ENCODE measurements at places on chromosomes 6 and 20. TPM values are rescaled to one million over a fixed set of nuclear protein-coding genes. Genes with fewer than 3 reads are reported as not detected.

RBM24 gene
- 5.4 TPM for total RNA-seq

LYRM2 gene
- 5.6 TPM for total RNA-seq

- no peak for DNase-seq
These were observed 42.1 kb upstream of the HLA-E start for GRCh38 chr6:30447237-30447636.

SLC22A2 gene
- not detected for total RNA-seq

SUMO4 gene
- not detected for total RNA-seq

DNA sequence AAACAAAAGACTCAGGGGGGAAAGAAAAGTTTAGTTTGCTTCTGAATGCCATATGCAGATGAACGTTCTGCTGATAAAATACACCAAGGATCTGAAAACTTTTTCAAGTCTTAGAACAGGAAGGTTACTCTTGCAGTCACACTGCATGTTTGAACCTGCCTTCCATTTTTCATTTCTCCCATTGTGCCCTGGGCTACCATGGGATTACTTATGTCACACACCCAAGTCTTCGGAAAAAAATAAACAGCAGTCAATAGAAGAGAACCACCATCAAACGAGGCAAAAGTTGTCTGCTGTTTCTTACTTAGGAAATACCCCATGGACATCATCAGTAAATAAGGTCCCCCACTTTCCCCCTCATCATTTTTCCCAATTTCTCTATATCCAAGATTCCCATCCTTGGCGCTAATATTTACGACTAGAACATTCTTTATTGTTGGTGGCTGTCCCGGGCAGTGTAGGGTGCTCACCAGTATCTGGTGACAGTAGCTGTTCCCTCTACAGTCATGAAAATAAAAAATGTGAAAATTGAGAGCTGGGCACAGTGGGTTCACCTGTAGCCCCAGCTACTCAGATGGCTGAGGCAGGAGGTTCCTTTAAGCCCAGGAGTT is 202.5 kb downstream of the BCAS1 start:
- no peak for DNase-seq

AHI1 gene
- total RNA-seq, result 5.4 TPM

SEMG1 gene
- not detected for total RNA-seq

DNA sequence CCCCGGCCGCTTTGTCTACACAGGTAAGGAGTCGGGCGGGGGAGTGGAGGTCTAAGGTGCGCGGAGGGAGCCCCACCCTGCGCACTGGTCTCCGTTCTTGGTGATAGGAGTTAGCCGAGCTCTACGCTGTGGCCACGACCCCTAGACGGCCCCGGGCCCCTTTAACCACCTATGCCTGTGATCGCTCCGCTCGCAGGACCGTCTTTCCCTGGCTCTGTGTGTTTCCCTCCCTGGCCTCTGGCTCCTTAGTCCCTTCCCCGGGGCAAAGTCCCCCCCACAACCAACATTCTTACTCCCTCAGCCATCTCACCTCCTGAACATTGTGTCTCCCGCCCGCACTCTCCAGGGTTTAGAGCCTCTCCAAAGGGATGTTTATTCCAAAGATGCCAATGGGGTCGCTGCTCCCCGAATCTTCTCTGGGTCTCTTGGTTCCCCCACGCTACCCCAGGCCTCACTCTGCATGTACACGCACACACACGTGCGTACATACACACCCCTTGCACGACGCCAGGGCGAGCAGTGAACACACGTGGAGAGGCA is 50.4 kb downstream of the CPXM1 start:
- DNase-seq, result no peak

DNA sequence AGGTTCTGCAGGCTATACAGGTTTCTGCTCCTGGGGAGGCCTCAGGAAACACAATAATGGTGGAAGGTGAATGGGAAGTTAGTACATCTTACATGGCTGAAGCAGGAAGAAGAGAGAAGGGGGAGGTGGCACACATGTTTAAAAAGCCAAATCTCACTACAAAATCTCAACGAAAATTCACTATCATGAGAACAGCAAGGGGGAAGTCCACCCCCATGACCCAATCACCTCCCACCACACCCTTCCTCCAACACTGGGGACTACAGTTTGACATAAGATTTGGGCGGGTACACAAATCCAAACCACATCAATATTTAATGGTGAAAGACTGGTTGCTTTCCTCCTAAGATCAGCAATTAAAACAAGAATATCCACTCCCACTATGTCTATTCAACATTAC is 13.8 kb upstream of the POLR1H start:
- no peak for DNase-seq

TRIM40 gene
- total RNA-seq, result not detected

- no peak for DNase-seq
These were observed 31.9 kb downstream of the SERPINB6 start for GRCh38 chr6:2939315-2940009.

FLRT3 gene
- not detected for total RNA-seq

HLA-DRA gene
- 220 TPM for total RNA-seq

- DNase-seq, result no peak
These were observed 25.9 kb upstream of the FOXQ1 start for GRCh38 chr6:1285956-1286355.

GLP1R gene
- total RNA-seq, result not detected

DNA sequence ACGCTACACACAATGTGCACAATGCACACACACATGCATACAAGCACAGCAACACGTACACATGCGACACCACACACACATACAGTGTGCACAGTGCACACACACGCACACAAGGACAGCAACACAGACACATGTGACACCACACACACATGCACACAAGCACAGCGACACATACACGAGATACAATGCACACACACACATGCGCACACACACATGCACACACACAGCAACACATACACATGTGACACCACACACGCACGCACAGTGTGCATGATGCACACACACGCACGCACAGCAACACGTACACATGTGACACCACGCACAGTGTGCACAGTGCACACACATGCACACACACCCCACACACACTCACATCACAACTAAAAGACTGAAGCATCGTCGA is 327.3 kb downstream of the THBS2 start:
- no peak for DNase-seq

SNX21 gene
- 182 TPM for total RNA-seq

DNA sequence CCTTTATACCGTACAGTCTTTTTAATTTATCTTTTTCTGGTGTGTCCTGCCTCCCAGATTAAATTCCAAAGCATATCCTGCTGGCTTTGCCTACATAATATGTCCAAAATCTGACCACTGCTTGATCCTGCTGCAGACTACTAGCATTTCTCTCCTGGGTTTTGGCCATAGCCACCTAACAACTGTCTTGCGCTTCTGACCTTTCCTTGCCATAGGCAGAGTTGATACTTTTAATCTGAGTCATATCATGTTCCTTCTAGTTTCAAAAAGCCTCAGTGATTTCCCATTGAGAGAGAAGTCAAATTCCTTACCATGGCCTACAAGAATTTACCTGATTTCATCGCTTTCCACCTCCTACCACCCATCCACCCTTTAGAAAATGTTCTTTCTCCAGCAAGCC is 104.8 kb downstream of the BCKDHB start:
- no peak for DNase-seq

- no peak for DNase-seq
These were observed 336.2 kb downstream of the FOXA2 start for GRCh38 chr20:22248051-22248667.

JPH2 gene
- 86.7 TPM for total RNA-seq

GRCh38 chr6:76441875-76442274 is 369.4 kb upstream of the IMPG1 start:
- no peak for DNase-seq

DNA sequence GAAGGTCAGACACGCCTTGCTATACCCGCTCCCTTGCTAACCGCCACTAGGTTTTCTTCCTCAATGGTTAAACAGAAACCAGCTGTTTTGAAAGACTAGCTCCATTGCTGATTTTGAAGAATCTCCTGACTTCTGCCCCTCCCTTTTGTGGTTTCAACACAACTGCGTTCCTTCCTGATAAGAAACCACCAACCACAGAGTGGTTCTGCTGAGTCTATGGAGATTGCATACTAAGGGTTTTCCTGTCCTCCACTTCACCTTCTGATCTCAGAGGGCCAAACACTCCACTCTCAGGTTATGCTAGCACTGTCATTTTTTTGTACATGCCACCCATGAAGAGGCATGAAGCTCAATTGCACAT is 207.9 kb downstream of the MYLK4 start:
- no peak for DNase-seq

- no peak for DNase-seq
These were observed 14.5 kb downstream of the TFAP2A start for GRCh38 chr6:10400330-10400729.

DNA sequence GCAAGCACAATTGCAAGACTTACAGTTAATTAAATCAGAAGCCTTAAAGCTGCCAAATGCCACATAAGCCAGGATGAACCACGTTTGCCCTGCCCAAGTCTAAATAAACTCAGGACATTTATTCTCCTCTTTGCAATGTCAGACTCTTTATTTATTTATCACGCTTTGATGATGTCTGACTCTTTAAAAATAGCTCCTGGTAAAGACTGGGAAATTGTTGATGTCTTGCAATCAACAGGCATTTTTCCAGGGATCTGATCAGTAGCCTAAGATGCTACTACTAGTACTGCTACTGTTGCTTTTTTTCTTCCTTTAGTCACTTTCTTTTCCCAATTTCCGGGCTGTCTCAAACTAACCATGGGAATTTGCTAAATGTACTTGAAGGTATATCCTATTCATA is 365.8 kb upstream of the MARCKS start:
- DNase-seq, result no peak

DNA sequence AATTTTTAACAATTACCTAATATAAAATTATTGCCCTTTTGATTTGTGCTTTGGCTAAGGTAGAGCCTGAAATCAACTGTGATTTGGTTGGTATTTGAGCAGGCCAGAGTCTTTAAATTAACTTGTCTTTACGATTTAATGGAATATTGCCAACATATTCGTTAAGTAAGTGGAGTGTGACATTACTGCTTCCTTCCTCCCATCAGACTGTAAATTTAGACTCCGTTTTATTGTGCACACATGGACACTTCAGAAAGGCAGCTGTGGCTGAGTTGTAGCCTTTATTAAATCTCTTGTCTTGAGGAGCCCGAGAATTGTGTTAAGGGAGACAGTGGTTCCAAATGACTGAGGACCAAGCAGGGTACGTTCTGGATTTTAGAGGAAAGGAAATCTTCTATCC is 57.4 kb downstream of the CAP2 start:
- DNase-seq, result no peak

DNA sequence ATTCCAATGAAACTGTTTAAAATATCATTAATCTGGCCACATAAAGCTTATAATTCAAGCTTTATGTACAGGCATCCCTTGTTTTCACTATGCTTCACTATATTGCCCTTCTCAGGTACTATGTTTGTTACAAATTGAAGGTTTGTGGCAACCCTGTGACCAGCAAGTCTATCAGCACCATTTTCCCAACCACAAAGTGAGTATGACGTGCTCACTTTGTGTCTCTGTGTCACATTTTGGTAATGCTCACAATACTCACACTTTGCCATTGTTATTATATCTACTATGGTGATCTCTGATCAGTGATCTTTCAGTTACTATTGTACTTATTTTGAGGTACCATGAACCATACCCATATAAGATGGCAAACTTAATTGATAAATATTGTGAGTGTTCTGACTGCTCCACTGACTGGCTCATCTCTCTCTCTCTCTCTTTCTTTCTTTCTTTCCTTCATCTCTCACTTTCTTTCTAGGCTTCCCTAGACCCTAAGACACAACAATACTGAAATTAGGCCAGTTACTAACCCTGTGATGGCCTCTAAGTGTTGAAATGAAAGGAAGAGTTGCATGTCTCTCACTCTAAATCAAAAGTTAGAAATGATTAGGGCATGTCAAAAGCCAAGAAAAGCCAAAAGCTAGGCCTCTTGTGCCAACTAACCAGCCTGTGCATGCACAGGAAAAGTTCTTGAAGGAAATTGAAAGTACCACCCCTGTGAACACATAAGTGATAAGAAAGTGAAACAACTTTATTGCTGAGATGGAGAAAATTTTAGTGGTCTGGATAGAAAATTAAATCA is 227.9 kb downstream of the BCAS1 start:
- DNase-seq, result no peak

DNA sequence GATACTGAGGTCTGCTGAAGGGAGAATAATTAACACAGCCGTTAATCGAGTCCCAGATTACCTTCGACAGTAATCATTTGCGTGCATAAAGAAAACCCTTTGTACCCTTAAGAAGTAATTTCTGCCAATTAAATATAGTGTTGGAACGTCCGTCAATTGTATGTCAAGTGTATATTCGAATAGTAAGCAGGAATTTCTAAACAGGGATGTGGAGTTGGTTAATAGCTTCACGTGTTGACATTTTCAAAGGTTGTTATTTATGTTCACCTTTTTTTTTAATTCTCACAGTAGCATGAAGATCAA is 798 bp upstream of the SNAP91 start:
- no peak for DNase-seq

DNA sequence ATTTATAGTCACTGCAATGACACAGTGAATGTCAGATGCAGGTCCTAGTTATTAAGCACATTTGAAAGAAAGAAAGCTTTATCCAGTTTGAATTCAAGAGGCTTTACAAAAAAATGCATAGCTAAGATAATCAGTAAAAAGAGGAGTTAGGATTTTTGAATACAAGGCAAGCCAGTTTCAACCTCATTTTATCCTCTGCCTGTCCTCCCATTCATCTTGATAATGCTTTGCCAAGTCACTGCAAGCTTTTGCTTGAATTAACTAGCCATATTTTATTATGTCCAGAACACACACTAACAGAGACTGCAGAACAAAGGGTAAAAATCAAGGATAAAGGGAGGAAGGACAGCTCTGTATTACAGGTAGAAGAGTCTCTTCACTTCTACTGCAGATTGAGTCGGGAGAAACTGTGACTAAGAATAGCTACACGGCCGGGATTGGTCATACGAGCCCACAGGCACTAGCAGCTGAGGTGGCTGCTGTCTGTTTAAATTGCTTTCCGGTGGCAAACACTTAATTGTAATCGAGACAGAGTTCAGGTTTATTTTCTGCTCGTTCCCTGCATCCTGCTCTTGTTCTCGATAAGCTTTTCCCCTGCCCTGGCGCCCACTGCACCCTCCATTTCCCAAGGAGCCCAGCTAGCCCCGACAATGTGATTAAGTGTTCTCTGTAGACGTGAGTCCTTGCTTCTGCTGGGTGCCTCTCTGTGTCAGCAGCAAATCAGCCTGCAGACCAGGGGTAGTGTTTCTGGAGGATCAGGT is 30.5 kb upstream of the AKAP12 start:
- no peak for DNase-seq

DNA sequence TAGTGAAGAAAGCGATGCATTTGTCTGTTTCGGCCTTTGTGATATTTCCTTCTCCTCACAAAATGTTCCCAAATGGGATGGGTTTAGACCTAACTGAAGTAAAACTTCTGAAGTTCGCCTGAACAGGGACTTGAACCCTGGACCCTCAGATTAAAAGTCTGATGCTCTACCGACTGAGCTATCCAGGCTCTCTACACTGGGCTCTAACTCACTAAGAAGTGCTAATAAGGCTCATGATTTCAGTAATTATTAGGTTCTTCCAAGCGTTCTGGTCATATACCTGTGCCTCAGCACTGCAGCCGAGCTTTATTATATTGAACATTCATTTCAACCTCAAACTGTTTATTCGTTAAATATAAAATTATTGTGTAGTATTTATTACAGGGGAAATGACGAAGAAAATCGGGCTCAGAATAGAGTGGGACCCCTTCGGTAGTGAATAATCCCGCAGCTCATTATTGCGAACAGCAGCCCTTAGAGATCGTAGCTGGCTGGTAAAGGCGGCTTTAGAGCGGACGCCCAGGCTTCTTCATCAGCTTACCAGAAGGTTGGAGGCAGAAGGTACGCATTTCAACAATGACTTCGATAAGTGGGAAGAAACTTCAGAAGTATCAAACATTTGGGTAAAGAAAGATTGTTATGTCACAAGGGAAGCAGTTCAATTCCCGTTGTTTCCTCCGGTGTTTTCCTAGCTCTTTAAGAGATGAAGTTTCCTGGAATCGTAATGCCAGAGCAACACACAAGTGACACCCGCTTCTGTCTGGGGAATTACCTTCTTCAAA is 119.0 kb upstream of the ZNF184 start:
- DNase-seq, result no peak
